ENCODE measurements at places on chromosomes 3 and 15. TPM values are rescaled to one million over a fixed set of nuclear protein-coding genes. Genes with fewer than 3 reads are reported as not detected.
A peak's percentile ranks its signal among the peaks of the same experiment; 100 is the strongest.

GRCh38 chr3:142118911-142119310 lies 30.4 kb downstream of the TFDP2 start:
- no peaks in the 10 kb centered on the region for H3K27me3 ChIP-seq
- H3K4me3 ChIP-seq, result no peak overlapping the region
- no peaks in the 10 kb centered on the region for H3K4me1 ChIP-seq
- no peak overlapping the region for H3K27ac ChIP-seq
- no peak for DNase-seq

The WNT7A gene
- 3.3 TPM for total RNA-seq

- peak within 1 kb of the TSS; percentile 60 for H3K4me3 ChIP-seq
- peak; percentile 93 for DNase-seq
- no peaks in the 10 kb centered on the region for H3K36me3 ChIP-seq
- H3K4me1 ChIP-seq, result no peaks in the 10 kb centered on the region
- no peaks in the 10 kb centered on the region for H3K27me3 ChIP-seq
Measured at GRCh38 chr15:48177766-48178647, at the start of gene MYEF2. Gene MYEF2, minus strand, starts transcription at chr15:48178295. Its CDS starts 58 bp downstream, at chr15:48178237.

The ARNT2 gene
- total RNA-seq, result 38.2 TPM

The IL16 gene
- total RNA-seq, result 19.9 TPM

The NPRL2 gene
- total RNA-seq, result 23.5 TPM

DNA sequence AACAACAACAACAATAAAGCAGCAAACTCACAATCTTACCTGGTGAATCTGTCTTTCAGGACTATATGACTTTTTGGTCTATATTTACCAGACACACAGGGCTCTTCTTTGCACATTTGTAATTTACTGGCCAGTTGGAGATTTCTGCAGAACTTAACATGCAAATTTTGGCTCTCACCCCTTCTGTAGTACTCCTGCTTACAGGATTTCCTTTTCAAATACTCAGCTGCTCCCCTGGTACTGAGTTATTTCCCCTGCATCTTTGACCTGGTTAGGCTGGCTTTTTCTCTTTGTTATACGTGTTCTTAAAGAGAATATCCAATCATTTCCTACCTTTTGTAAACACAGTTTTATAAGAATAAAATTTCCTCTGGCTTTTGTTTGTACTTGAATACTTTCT lies 228.0 kb downstream of the MBNL1 start:
- H3K36me3 ChIP-seq, result no peaks in the 10 kb centered on the region
- no peak for DNase-seq
- no peak overlapping the region for H3K27ac ChIP-seq
- no peak overlapping the region for H3K4me3 ChIP-seq

GRCh38 chr3:196611761-196612483 lies 27.6 kb upstream of the NRROS start:
- peak overlapping the region; percentile 21 for H3K4me3 ChIP-seq
- H3K36me3 ChIP-seq, result no peaks in the 10 kb centered on the region
- no peaks in the 10 kb centered on the region for H3K27me3 ChIP-seq
- DNase-seq, result no peak

GRCh38 chr3:74842141-74842540 lies 227.7 kb upstream of the CNTN3 start:
- H3K27ac ChIP-seq, result no peak overlapping the region
- no peak overlapping the region for H3K4me3 ChIP-seq
- no peaks in the 10 kb centered on the region for H3K27me3 ChIP-seq
- no peak for DNase-seq
- H3K4me1 ChIP-seq, result no peaks in the 10 kb centered on the region
- no peaks in the 10 kb centered on the region for H3K36me3 ChIP-seq

DNA sequence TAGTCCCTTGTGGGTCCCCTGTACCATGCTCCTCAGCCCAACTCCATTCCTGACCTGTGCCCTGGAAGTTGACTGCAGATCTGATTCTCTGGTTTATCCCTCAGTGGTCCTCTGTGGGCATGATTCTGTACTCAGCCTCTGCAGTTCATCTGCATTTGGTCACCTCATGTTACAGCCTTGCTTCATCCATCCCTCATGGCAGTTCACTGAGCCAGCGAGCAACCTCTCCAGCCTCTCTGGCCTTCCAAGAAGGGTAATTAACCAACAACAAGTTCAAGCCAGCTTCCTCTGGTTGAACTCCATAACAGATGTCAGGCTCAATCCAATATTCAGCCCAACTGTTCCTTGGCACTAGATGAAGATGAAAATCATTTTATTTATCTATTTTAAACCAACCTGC lies 509.5 kb downstream of the NTRK3 start:
- H3K4me1 ChIP-seq, result no peaks in the 10 kb centered on the region
- DNase-seq, result no peak
- no peak overlapping the region for H3K4me3 ChIP-seq
